ENCODE measurements at places on chromosomes 1 and 21.

GRCh38 chr1:40770296-40771070 lies 13.1 kb upstream of the KCNQ4 start:
- no peak for DNase-seq

DNA sequence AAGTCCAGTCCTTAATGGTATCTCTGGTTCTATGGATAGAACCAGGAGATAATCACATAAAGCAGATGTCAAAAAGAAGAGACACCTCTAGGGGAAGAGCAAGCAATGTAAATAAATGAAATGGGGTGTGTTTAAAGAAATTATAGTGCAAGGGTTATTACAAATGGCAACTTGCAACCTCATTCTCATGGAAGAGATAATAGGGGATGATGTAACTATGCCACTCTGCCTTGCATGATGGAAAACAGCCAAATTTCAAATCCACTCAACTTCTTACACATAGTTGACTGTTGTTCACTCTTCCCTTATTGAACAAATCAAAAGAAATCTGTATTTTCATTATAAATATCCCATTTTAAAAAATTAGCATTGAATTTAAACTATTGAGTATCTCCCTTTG lies 274.0 kb upstream of the TMPRSS15 start:
- DNase-seq: no peak

DNA sequence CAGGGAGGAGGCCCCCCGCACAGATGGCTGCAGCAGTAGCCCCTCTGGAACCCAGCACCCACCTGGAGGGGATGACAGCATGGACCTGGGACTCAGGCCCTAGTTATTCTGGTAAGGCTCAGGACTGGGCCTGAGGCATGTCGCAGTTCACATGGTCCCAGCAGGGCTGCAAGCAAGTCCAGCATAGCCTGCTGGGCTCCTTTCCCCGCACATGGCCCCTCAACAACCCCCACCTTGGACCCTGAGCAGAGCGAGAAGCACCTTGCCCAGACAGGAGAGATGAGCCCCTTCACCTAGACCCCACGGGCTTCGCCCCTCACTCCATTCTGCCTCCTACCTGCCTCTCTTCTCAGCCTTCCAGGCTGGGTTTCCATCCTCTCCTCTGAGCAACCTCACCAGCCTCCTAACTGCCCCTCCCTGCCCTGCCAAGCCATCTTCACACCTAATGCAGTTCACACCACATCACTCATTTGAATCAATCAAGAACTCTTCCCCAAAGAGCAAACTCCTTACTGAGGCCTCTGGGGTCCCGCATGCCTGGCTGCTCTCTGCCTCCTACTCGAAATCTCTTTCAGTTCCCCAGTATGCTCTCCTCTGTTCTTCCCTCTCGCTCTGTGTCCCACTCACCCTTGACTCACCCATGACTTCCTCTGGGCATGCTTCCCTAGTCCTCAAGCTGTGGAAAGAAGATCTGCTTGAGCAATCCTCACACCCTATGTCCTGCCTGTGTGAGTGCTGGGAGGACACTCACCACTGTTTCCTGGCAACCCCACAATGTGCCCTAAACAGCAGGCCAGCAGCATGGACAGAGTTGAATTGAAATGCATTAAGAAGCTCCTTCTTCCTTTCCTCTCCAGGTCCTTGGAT lies 9.4 kb upstream of the THEMIS2 start:
- DNase-seq: no peak

DNA sequence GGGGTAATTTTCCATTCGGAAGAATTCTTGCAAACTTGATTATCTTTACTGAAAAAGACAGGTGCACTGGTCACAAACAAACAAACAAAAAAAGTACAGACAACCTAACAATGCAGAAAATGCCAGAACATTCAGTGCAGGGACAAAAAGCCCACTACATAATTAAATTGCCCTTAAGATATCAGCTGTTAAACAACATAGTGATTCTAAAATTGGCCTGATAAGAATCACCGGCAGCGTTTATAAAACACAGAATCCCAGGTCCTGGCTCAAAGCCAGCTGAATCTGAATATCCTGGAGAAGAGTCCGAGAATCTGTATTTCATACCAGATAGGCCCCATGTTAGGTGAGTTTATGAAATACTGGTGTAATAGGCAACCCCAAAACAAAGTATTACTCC lies 6.1 kb downstream of the PLPP3 start:
- no peak for DNase-seq

DNA sequence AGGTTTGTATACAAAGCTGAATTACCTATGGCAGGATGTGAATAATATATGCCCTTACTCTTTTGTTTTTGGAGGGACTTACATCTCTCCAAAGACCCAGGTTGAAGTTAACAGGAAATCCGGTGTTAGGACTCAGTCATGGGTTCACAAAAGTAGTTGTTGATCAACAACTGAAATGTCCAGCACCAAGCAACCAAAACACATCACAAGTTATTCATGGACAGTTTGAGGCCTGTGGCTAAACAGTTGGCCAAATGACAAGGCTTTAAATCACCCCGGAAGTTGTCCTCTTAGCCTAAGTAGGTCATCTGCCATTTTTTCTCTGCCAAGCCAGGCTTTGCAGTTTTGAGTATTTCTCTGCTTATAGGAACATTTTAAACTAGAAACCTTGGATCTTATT lies 89.9 kb downstream of the CD247 start:
- peak; percentile 69 for DNase-seq

- DNase-seq: no peak
These were observed 42.6 kb upstream of the KLF17 start for GRCh38 chr1:44076066-44076465.

DNA sequence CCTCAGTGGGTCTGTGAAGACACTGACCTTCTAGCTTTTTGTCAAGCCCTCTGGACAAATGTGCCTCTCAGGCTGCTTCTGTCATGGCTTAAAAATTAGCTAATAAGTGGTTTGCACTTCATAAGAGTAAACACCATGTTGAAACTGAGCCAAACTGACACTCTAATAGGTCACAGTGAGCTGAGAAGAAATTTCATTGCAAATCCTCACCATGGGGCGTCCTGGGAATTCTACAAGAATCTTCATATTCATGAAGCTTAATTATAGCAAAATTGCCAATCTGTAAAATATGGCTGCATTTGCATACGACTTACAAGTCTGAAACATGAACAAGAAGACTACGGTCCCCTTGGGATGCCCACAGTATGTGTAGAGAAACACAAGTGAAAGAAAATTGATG lies 188.6 kb downstream of the DSCAM start:
- no peak for DNase-seq

Data from natural killer cell treated with Interleukin-12 subunit alpha and Interleukin-12 subunit beta and Interleukin-15 and Interleukin-18, amount 100 ng/mL, for 72 hours (primary cell).